A172 (cell line): ENCODE measurements at places on chromosomes 16 and 17. TPM values are rescaled to one million over a fixed set of nuclear protein-coding genes. Genes with fewer than 3 reads are reported as not detected.

DNA sequence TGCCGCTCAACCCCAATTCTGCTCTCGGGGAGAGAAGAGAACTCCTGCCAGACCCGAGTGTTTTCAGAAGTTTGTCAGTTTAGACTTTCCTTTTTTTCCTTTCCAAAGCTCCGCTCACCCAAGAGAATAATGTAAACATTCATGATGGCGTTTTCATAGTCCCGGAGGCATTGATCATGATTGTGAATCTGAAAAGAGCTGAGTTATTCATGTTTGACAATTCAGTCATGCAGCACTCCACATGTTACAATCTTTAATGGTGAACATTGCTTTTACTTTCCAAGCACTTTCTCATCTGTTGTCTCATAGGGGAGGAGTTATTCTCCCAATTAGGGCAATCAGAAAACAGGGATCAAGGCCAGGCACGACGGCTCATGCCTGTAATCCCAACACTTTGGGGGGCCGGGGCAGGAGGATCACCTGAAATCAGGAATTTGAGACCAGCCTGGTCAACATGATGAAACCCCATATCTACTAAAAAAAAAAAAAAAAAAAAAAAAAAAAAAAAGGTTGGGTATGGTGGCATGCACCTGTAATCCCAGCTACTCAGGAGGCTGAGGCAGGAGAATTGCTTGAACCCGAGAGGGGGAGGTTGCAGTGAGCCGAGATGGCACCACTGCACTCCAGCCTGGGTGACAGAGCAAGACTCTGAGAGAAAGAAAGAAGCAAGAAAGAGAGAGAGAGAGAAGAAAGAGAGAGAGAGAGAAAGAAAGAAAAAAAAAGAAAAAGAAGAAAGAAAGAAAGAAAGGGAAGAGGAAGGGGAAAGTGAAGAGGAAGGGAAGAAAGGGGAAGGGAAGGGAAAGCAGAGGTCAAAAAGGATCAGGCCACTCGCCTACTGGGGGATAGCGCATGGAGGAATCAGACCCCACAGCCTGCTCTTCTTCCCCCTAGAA lies 70.0 kb upstream of the TNRC6C start:
- no peak for DNase-seq

DNA sequence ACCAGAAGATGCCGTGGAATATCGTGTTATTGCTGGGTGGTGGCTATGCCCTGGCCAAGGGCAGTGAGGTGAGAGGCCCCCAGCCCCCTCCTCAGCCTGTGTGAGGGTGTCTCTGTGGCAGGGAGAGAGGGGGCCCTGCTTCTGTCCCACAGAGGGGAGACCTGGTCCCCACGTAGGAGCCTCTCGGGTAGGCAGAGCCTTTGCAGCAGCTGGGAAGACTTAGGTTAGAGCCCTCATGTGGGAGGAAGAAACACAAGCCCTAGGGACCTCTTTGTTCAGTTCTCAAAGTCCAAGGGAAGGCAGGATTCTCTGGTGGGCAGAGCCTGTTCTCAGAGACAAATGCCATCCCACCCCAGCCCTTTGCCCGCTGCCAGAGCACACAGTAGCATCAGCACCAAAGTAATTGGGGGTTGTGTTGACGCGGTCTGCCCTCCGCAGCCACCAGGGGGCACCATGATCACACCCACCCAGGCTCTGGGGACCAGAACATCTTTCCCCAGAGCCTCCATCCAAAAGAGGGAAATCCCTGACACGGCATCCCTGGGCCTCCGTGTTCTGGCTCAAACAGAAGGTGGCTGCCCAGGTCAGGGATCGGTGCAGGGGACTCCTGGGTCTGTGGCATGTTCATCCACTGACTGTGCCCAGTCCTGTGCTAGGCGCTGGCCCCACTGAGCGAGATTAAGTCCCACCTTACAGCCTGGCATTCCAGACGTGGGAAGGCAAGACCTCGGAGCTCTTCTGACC lies 11.5 kb upstream of the FOXN1 start:
- DNase-seq, result peak; percentile 62

DNA sequence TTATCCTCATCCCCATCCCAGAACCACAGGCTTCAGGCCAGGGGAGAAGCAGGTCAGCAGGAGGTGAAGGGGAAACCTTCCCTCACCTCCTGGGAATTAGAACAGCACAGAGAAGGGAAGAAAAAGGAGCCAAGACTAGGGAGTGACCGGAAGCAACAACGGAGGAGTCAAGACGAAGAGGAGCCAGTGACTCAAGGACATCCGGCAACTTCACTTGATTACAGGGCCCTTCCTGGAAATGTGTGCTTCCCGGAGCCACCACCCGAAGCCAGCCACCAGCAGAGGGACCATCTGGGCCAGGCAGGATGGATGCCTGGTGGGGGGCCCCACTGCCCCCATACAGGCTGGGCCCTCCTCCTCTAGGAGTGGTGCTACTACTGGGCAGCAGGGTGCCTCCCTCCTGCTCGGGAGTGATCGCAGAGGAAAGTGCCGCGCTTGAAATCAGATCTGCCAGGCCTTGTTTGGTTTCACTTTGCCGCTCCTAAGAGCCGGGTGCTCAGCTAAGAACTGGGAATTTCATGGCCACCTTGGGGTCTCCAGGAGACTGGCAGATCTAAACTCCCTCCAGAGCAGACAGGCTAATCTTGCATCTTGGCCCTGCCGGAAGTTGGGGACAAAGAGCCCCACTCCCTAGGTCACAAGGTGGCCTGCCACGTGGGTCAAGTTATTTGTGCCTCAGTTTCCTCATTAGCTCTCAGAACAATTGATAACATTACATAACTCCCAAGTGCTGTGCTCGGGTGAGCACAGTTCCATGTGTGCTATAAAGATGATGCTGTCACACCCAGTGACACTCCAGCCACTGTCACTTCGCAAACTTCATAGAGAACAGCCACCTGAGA lies 6.6 kb downstream of the CDC42EP4 start:
- peak; percentile 96 for DNase-seq

- DNase-seq, result peak; percentile 90
Measured at GRCh38 chr17:40510328-40510648, 8.9 kb upstream of the TNS4 start.

GRCh38 chr17:49468811-49469385 lies 26.2 kb upstream of the NGFR start:
- no peak for DNase-seq

GRCh38 chr16:87458424-87458915 lies 34.4 kb downstream of the ZCCHC14 start:
- DNase-seq, result no peak

Gene NOD2
- not detected in 2 replicates for total RNA-seq

Gene B9D1
- total RNA-seq, result 41.5 and 65.1 TPM in 2 replicates

Gene MAZ
- 205 and 254 TPM in 2 replicates for total RNA-seq

Gene MARVELD3
- 0.14 TPM in 1 of 2 replicates, not detected in the other for total RNA-seq

Gene MRPS34
- 208 and 223 TPM in 2 replicates for total RNA-seq

Gene PHF12
- 16.0 and 22.3 TPM in 2 replicates for total RNA-seq

Gene NPIPA3
- 0.50 and 0.72 TPM in 2 replicates for total RNA-seq
